ENCODE measurements at places on chromosomes 2 and 18. TPM values are rescaled to one million over a fixed set of nuclear protein-coding genes. Genes with fewer than 3 reads are reported as not detected.

DNA sequence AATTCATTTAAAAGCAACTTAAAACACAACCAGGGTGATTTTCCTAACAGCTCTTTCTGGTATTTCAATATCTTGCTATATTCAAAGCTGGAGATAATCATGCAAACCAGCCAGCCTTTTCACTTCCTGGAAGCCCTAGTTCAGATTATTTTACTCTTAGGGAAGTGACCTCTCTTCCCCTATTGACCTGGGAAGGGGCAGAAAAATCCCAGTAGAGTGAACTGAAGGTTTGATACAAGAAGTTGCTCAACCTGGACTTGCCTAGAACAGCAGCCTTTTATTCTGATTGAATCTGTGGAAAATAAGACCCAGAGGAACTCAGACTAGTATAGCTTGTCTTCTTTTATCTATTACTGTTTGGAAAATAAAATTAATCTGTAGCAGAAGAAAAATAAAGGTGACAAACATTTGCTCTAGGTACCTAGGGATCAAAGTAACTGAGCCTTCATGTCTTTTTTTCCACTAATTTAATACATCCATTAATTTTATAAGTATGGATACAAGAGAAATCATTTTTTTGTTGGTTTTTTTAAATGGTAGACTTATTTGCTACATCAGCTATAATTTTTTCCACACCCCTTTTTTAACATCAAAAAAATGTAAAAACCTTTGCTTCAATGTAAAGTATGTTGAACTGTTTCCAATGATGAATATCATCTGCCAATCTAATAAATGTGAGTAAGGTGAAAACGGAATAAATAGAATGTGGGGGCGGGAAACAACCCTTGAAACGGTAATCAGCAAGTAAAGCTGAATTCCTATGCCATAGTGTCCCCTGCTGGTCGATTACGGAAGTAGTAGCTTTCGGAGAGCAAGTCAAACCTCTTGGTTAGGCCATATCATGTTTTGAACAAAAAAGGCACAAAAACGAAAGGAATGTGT is 629.9 kb downstream of the NRXN1 start:
- H3K4me3 ChIP-seq = no peak overlapping the region
- H3K36me3 ChIP-seq = no peaks in the 10 kb centered on the region
- no peaks in the 10 kb centered on the region for H3K4me1 ChIP-seq
- DNase-seq = no peak
- H3K27ac ChIP-seq = no peak overlapping the region

CDCA7 gene
- 1.0 TPM for total RNA-seq

- H3K4me1 ChIP-seq = no peaks in the 10 kb centered on the region
- DNase-seq = no peak
- no peak overlapping the region for H3K4me3 ChIP-seq
- no peak overlapping the region for H3K27ac ChIP-seq
- H3K27me3 ChIP-seq = no peaks in the 10 kb centered on the region
Observed at GRCh38 chr2:26660363-26660962, 19.3 kb upstream of the CIB4 start.

- H3K27ac ChIP-seq = peak overlapping the region; percentile 40
- peaks cover 22% of the 10 kb centered on the region for H3K4me1 ChIP-seq
- no peak for DNase-seq
Observed at GRCh38 chr2:36562973-36563532, 34.9 kb downstream of the FEZ2 start.

GRCh38 chr2:168948621-168949212 is 47.6 kb downstream of the G6PC2 start:
- no peak for DNase-seq
- H3K4me3 ChIP-seq = no peak overlapping the region

DNA sequence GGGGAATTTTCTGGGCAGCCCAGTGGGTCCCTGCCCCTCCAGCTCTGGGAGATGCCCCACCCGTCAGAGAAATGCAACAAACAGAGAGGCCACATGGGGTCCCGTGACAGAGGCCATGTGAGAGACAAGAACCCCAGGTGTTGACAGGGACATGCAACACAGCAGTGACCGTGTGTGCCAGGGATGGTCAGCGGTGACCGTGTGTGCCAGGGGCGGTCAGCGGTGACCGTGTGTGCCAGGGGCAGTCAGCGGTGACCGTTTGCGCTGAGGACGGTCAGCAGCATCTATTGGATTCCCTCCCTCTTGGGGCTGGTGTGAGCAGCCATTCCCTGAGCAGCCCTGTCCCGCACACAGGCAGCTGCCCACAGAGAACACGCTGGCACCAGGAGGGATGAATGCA is 146.6 kb upstream of the OTOS start:
- DNase-seq = no peak
- no peak overlapping the region for H3K4me3 ChIP-seq
- H3K27me3 ChIP-seq = no peaks in the 10 kb centered on the region
- H3K36me3 ChIP-seq = no peaks in the 10 kb centered on the region

RIT2 gene
- not detected for total RNA-seq

FAHD2B gene
- total RNA-seq = 16.9 TPM

- no peaks in the 10 kb centered on the region for H3K4me1 ChIP-seq
- H3K27ac ChIP-seq = no peak overlapping the region
- no peak for DNase-seq
- H3K27me3 ChIP-seq = no peaks in the 10 kb centered on the region
- no peaks in the 10 kb centered on the region for H3K36me3 ChIP-seq
Observed at GRCh38 chr18:63207835-63208234, 111.7 kb downstream of the BCL2 start.

DNA sequence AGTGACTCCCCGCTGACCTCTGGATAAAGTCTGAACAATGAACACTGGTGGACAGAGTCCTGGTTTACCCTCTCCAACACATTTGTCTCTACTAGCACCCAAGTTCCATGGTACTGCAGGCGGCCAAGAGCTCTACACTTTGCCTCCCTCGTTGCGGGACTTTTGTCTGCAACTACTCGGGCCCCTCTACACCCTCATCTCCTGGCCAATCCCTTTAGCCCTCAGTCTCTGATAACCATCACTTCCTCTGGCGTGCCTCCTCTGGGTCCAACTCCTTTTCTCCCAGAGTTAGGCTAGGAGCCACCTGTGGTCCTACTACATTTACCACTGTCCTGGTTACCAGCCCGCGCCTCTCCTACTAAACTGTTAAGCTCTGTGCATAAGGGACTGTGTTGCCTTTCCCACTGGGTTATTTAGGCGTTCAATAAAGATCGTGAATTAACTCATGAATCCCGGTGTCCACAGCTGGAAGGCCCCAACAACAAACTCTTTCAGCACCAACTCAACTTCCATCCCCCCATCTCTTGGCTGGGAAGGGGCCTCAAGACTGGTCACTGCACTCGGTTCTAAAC is 757 bp downstream of the HDHD2 start:
- peak overlapping the region; percentile 95 for H3K27ac ChIP-seq
- H3K4me3 ChIP-seq = peak overlapping the region; percentile 86
- H3K4me1 ChIP-seq = peaks cover 20% of the 10 kb centered on the region
- DNase-seq = no peak
- H3K36me3 ChIP-seq = no peaks in the 10 kb centered on the region

TFCP2L1 gene
- 39.2 TPM for total RNA-seq

DNA sequence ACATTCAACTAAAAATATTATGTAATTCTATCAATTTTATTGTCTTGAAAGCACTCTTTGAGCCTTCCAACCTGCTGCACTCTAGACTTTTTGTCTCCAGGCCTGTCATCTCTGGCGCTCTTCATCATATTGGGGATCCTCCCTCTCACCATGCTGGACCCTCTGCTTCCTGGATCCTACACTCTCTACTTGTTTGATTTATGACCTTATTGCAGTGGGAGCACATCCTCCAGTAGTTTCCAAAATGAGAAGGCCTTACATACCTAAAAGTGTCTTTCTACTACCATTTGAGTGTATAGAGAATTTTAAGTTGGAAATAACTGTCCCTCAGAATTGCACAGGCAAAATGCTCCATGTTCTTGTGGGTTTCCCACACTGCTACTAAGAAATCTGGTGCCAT is 25.2 kb downstream of the PNO1 start:
- no peak overlapping the region for H3K27ac ChIP-seq
- no peak overlapping the region for H3K4me3 ChIP-seq
- H3K27me3 ChIP-seq = no peaks in the 10 kb centered on the region

- no peaks in the 10 kb centered on the region for H3K27me3 ChIP-seq
- no peaks in the 10 kb centered on the region for H3K4me1 ChIP-seq
Observed at GRCh38 chr2:221402072-221402471, 170.0 kb downstream of the EPHA4 start.

CCBE1 gene
- total RNA-seq = 8.7 TPM

- no peaks in the 10 kb centered on the region for H3K27me3 ChIP-seq
- no peaks in the 10 kb centered on the region for H3K36me3 ChIP-seq
- no peak for DNase-seq
- no peak overlapping the region for H3K4me3 ChIP-seq
- no peaks in the 10 kb centered on the region for H3K4me1 ChIP-seq
Observed at GRCh38 chr2:63790491-63790890, 51.2 kb upstream of the UGP2 start.

SCN9A gene
- total RNA-seq = 9.3 TPM

DNA sequence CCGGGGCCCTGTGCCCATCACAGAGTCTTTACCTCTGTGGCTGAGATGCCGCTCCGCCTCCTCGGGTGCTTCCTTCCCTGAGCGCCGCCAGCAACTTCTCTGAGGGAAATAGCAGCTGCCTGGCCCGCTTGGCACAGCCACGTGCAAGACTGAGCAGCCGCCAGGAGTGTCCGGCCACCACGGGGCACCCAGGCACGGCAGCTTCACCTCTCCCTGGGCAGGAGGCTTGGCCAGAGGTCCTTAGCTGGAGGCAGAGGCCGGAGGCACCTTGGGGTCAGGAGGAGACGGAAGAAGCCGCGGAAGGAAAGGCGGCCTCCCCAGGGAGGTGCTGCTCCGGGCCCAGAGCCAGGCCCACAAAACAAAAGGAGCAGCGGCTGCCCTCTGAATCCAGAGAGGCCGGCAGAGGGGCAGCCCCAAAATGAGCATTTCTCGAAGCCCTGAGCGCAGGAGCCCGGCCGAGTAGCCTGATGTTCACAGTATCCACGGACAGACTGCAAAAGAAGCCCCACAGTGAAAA is 6.0 kb upstream of the LIMS2 start:
- H3K4me3 ChIP-seq = peak overlapping the region; percentile 18
- H3K27me3 ChIP-seq = no peaks in the 10 kb centered on the region
- H3K4me1 ChIP-seq = peaks cover 21% of the 10 kb centered on the region
- peak overlapping the region; percentile 2 for H3K27ac ChIP-seq
- no peak for DNase-seq

- H3K27me3 ChIP-seq = no peaks in the 10 kb centered on the region
- no peak overlapping the region for H3K4me3 ChIP-seq
- H3K4me1 ChIP-seq = no peaks in the 10 kb centered on the region
Observed at GRCh38 chr2:162333968-162334367, 10.0 kb upstream of the GCA start.

GRCh38 chr2:17475286-17475685 is 43.0 kb downstream of the RAD51AP2 start:
- H3K4me3 ChIP-seq = no peak overlapping the region
- H3K36me3 ChIP-seq = no peaks in the 10 kb centered on the region
- H3K27ac ChIP-seq = no peak overlapping the region
- H3K4me1 ChIP-seq = no peaks in the 10 kb centered on the region
- no peaks in the 10 kb centered on the region for H3K27me3 ChIP-seq

DNA sequence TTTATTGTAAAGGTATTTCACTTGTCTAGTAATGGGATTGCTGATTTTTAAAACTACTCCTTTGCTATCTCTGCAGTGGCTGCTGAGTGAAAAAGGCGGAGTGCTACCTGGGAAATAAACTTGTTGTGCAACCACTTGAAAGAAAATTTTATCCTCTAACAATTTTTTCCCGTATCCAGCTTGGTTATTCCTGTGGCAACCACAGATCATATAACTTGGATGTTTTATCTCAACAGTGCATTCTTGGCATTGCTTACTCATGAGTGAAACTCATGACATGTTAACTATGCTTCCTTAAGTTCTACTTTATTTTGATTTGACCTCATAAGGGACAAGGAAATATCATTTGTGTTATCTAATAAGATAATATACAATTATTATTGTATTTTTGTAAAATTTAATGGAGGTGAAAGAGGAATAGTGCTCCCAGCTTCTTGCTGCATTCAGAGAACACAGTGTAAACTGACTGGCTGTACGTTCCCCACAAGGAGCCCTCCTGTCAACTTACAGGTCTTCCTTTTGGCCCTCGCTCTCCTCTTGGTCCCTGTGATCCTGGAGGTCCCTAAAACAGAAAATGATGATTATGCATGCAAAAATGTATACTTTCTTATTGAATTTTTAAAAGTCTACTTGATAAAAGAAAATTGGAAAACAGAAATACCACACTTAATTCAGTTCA is 82.7 kb downstream of the COL5A2 start:
- H3K27me3 ChIP-seq = no peaks in the 10 kb centered on the region
- no peak overlapping the region for H3K27ac ChIP-seq
- H3K36me3 ChIP-seq = no peaks in the 10 kb centered on the region

DNA sequence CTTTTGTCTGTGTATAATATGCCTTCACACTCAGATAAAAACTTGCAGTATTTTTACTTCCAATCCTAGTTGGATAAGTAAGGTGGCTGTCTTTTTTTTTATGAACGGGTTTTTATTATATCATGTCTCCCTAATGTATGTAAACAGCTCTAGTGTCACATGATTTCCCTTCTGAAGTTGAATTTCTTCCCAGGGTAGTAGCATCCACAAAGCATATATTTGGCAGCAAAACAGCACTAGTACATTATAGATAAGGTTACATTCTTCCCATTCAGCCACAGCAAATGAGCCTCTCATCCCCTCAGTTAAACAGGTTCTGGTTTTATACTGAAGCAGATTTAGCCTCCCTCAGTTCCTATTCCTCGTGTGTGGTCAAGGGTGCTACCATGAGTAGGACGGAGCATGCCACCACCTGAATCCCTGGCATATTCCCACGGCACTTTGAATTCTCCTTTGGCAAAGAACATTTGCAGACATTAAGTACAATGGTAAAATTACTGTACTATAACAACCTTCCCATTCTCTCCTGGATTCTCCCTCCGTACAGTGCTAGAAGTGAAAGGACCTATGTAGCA is 15.4 kb upstream of the DTNA start:
- no peaks in the 10 kb centered on the region for H3K27me3 ChIP-seq
- no peaks in the 10 kb centered on the region for H3K36me3 ChIP-seq
- no peak overlapping the region for H3K27ac ChIP-seq
- DNase-seq = no peak
- H3K4me1 ChIP-seq = no peaks in the 10 kb centered on the region
- no peak overlapping the region for H3K4me3 ChIP-seq

- DNase-seq = no peak
- H3K27me3 ChIP-seq = no peaks in the 10 kb centered on the region
Observed at GRCh38 chr2:139124271-139124670, 344.1 kb upstream of the NXPH2 start.

PCARE gene
- 0.71 TPM for total RNA-seq

IL1RL1 gene
- total RNA-seq = 26.2 TPM

KATNAL2 gene
- total RNA-seq = 1.6 TPM

C1GALT1C1L gene
- not detected for total RNA-seq

UGT1A9 gene
- total RNA-seq = not detected

REG1B gene
- not detected for total RNA-seq

HOXD3 gene
- total RNA-seq = 0.57 TPM
